ENCODE measurements at places on chromosomes 3 and 15.

- no peak for DNase-seq
Observed at GRCh38 chr3:13167829-13168228, 94.6 kb upstream of the IQSEC1 start.

DNA sequence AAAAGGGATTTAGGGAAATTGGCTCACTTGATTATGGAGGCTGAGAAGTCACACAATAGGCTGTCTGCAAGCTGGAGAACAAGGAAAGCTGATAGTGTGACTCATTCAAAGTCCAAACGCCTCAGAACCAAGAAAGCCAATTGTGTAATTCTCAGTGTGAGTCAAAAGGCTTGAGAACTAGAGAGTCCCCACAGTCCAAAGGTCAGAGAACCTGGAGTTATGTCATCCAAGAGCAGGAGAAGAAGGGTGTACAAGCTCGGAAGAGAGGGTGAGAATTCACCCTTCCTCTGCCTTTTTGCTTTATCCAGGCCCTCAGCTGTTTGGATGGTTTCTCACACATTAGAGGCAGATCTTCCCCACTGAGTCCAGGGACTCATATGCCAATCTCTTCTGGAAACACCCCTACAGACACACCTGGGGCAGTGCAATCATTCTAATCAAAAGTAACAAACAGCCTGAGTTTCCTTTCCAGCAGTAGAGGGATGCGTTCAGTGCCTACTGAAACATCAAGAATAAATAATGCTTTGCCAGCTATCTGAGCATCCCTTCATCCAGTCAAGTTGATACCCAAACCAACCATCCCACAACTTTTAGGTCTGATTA is 271.5 kb downstream of the SATB1 start:
- DNase-seq = no peak

DNA sequence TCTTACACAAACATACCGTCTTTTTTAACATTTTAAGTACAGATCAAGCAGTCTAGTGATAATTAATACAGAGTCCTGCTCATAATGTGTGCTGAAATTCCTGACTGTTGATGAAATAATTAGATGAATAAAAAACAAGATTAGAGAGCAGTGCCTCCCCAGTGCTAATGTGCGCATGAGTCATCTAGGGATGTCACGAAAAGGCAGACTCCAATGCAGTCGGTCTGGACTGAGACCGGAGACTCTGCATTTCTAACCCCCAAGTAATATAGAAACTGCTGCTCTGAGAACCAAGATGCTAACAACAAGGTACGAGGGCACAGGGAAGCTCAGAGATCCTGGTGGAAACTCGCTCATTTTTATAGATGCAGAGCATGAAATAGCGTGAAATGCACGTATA is 61.4 kb downstream of the COL8A1 start:
- DNase-seq = no peak

DNA sequence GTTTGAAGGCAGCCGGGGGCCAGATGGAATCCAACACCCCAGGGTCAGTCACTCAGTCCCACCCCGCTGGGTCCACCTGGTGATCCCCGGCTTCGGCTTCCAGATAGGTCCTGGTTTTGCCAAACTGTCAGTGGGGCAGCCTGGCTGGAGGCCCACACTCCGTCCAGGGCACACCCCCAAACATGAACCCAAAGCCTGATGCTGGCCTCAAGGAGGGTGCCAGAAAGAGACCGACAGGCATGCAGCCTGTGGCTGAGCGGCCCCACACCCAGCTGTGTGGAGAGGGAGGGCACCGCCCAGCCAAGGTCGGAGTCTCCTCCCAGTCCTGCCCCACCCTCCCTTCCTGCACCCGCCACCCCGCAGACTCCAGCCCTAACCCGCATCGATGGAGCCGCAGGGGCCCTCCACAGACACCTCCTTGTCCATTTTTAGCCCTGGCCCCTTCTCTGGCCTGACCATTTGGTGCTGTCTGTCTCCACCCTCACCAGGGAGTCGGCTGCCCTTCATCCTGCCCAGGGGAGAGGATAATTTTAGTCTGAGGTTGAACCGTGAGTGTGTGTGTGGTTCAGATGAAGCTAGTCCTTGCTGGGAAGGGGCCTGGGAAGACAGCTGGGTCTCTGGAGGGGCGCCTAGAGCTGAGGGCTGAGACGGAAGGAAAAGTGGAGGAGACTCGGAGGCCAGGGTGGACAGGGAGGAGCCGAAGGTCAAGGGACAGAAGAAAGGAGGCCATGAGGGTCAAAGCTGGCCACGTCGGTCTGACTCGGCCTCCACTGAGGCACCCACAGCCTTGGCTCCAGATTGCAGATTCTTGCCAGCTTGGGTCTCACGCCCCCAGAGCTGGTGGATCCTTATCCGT is 23.1 kb downstream of the TNK2 start:
- DNase-seq = no peak

GRCh38 chr3:118810499-118811035 is 224.1 kb downstream of the IGSF11 start:
- DNase-seq = no peak

GRCh38 chr3:21665444-21666100 is 85.4 kb downstream of the ZNF385D start:
- no peak for DNase-seq

All from AML-193 (cell line).